ENCODE measurements at places on chromosomes 1 and 21. TPM values are rescaled to one million over a fixed set of nuclear protein-coding genes. Genes with fewer than 3 reads are reported as not detected.

TTC34 gene
- total RNA-seq = 0.07 TPM

CCDC17 gene
- 1.5 TPM for total RNA-seq

CD58 gene
- total RNA-seq = 5.3 TPM

ILDR2 gene
- 0.17 TPM for total RNA-seq

NSUN4 gene
- 27.1 TPM for total RNA-seq

NHLH1 gene
- total RNA-seq = not detected

EIF2D gene
- total RNA-seq = 45.1 TPM

FABP3 gene
- total RNA-seq = 0.24 TPM

SELL gene
- total RNA-seq = 0.32 TPM

TDRD5 gene
- not detected for total RNA-seq

GJA5 gene
- not detected for total RNA-seq

OR2L3 gene
- total RNA-seq = not detected

C1orf167 gene
- total RNA-seq = not detected

TP73 gene
- 0.69 TPM for total RNA-seq

ITSN1 gene
- total RNA-seq = 26.1 TPM

TFF2 gene
- not detected for total RNA-seq

DNA sequence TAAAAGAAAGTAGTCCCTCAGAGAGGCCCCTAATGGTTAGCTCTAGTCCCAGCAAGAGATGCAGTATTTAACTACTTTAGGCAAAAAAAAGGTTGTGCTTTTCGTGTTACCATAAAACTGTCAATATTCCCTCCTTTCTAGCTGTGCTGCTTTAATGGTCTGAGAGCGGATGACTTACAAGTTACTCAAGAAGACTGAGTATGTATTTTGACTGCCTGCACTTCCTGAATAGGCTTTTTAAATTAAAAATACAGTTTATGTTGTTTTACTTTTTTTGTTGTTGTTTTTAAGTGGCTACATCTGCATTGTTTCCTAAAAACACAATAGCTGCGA is 152.2 kb downstream of the NFIA start:
- DNase-seq = no peak

- DNase-seq = no peak
Observed at GRCh38 chr1:220426989-220427388, 100.9 kb upstream of the MARK1 start.

DNA sequence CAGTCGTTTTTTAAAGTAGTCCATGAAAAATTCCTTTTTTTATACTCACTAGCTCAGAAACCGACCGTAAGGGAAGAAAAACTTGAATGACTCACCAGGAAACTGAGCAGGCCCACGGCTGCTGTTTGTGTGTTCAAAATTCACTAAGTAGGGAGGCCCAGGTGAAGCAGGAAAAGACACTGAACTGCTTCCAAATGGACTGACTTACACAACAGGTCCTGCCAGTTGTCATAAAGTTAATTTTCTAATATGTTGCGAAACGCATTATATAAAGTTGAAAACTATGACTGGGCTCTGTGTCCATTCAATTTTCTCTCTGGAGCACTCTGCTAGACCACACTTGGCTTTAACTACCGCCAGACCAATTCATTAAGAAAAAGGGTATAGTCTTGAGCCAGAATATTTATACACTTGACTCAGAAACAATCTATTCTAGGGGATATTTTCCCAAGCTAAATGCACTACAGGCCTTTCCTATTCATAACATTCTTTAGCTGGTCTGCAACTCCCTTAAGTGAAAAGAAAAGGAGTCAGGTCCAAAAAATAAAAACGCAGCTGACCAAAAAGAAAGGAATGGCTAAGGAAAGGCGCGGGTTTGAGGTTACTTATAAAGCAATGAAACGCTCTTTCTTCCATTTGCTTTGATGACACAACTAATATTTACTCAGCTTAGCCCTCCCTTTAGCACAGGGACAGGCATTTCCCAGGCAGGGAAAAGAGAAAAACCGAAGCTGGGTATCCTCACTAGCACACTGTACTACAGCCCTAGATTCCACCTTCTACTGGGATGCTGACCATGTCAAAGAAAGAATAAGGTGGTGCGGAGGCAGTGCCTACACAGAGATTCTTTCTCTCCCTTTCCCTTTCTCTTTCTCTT is 306.3 kb upstream of the ESRRG start:
- DNase-seq = no peak

DNA sequence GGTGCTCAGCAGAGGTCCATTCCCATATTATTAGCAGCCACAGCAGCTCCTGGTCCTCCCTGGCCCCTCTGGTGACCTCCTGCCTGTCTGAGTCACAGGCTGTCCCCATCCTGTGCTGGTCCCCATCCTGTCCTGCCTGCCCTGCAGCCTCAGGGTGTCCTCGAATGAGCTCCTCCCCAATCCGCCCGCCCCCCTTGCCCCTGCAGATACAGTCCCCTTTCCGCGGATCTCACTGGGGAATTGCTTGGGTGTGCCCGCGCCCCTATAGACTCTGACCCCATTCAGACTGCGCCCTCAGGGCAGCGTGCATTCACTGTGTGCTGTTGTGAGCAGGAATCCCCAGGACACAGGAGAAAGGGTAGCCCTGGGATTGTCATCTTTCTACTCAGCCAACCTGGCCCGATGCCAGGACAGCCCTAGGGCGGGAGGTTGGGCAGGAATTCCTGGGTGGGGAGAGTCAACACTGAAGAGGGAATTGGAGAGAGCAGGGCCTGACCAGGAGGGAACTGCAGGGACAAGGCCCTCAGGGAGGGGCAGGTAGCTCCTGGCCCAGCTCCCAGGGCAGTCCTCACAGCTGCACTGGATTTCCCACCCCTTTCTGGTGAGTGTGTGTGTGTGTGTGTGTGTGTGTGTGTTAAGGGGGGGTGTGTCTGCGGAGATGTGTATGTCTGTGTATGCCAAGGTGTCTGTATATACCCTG is 1.1 kb upstream of the GUCA2A start:
- peak; percentile 87 for DNase-seq

DNA sequence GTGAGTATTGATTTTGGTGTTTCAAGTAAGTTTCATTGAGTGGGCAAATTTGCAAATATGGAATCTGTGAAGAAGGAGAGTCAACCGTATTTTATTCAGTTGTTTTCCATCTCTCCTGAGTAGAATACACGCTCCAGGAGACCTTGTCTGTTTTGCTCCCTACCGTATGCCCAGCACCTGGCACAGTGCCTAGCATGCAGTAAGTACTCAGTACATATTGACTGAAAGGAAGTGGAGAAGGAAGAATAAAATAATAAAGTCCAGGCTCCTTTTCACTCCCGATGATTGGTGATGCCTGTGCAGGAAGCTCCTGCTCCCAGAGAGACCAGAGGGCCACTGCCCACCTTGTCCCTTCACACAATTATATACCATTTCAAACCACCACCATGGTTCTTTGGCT is 59.4 kb upstream of the NEK2 start:
- DNase-seq = no peak

GRCh38 chr1:70790232-70790923 is 257.2 kb downstream of the PTGER3 start:
- DNase-seq = no peak

GRCh38 chr1:91877574-91878208 is 8.3 kb downstream of the TGFBR3 start:
- DNase-seq = no peak

GRCh38 chr1:30111431-30111830 is 612.0 kb downstream of the MATN1 start:
- peak; percentile 5 for DNase-seq

GRCh38 chr1:152823294-152823693 is 4.0 kb upstream of the LCE1A start:
- no peak for DNase-seq

- peak; percentile 13 for DNase-seq
Observed at GRCh38 chr1:31041529-31041928, 24.0 kb downstream of the PUM1 start.

DNA sequence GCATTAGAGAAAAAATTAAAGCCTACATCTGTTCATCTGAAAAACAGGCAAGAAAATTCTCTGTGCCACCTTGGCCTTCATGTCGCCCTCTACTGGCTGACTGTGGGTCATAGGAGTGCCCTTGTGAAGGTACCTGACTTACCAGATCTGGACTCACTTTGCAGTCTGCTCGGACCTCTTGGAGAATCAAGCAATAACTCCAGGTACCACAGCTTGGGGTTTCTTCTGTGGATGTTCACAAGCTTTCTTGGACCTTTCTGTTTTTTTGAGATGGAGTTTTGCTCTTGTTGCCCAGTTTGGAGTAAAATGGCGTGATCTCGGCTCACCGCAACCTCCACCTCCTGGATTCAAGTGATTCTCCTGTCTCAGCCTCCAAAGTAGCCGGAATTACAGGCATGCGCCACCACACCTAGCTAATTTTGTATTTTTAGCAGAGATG is 2.4 kb upstream of the PRAMEF18 start:
- DNase-seq = no peak

- DNase-seq = no peak
Observed at GRCh38 chr1:112754116-112754628, 39.0 kb upstream of the PPM1J start.

DNA sequence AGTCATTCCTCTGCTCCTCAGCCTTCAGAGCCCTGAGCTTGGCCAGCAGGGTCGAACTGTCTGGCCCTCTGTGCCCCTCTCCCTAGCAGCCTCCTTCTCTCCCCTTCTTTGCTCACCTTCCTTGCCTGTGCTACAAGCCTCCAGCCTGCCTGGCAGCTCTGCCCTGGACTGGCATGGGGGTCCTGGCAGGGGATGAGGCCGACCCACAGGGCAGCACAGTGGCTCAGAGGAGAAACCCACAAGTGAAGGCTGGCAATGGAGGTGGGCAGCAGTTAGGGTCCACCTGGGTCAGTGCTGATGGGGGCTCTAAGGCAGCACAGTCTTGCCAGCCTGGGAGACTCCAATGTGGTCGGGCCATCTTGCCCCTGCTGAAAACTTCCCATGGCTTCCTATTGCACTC is 274.2 kb downstream of the GRIK3 start:
- no peak for DNase-seq

DNA sequence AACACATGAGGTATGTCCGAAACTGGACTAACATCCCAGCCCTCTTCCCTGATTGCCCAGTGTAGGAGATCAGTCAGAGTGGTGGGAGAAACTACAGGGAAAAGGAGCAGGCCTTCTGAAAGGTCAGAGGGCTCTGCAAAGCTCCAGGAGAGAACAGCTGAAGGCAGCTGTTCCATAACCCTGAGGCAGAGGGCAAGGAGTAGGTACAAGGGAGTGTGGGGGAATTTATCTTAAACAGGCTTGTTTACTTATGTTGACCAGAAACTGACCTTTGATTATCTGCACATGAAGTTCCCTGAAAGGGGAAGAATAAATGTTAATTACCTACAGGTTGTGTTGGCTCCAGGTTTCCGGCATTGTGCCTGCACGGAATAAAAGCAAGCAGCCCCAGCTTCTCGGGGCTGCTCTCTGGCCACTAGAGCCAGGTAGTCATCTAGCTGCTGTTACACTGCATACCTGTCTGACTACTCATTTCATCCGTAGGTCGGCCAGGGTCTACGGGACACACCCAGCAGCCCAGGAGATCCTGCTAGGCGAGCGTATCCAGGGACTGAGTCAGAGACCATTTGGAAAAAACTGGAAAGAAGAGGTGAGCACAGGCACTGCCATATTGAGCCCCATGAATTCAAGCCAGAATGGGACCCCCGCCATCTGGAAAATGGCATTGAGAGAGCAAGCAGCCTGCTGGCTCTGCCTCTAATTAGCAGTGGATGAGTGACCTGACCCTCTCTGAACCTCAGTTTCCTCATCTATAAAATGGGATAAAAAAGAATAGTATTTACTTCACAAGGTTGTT is 14.9 kb upstream of the PAQR7 start:
- DNase-seq = peak; percentile 50

GRCh38 chr1:66982561-66983260 is 57.9 kb downstream of the MIER1 start:
- peak; percentile 12 for DNase-seq

DNA sequence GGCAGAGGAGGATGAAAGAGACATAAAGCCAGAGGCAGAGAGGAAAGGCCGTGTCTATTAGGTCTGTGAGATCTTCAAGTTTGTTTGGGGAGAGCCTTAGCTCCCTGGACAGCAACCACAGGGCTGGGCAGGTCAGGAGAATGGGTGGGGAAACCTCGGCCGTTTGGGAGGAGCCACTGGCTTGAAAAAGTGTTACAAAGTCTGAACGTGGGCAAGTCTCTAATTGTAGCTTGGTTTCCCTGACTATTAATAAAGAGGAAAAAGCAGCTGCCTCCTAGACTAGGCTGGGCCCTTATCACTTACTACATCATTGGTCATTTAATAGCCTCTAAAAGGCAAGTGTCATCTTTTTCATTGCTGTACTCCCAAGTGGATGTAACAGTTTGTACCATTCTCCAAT is at the start of gene CCDC17:
CCDC17 (minus strand) TSS at position 83 of the 400 bp plus-strand sequence. CDS start 145 bp downstream, outside the sequence.
- no peak for DNase-seq

- DNase-seq = no peak
Observed at GRCh38 chr1:213652109-213652508, 335.7 kb upstream of the PROX1 start.

DNA sequence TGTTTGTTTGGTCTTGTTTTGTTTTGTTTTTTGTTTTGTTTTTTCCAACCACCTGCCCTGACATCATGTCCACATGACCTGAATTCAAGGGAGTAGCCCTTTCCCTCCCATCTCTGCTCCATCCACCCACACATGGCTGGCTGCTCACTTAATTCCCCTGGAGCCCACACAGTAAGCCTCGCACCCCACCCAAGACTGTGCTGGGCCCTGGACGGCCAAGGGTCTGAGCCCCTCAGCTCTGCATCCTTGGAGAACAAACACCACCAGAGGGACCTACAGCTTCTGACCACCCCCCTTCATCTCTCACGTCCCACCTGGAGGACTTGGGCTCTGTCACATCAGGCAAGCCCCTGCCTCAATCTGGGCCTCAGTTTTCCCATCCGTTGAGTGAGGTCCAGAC is 39.1 kb downstream of the MATN1 start:
- DNase-seq = no peak

- DNase-seq = no peak
Observed at GRCh38 chr1:71015745-71016144, 31.9 kb downstream of the PTGER3 start.

DNA sequence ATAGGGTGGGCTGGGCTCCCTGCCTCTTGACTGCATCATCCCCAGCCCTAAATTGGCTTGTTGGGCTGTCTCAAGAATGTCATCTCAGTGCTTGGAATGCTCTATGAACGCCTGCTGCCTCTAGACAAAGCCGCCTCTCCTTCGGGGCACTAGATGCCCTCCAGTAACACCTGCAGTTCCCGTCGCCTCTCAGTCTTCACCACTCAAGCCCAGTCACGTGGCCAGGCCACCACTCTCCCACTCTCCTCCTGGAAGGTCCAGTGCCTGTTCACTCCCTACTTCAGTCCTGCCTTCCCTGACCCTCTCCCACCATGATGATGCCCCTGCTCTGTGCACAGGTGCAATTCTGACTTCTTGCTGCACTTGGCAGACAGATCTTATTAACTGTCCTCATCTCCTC is 7.0 kb downstream of the TAS1R2 start:
- no peak for DNase-seq

DNA sequence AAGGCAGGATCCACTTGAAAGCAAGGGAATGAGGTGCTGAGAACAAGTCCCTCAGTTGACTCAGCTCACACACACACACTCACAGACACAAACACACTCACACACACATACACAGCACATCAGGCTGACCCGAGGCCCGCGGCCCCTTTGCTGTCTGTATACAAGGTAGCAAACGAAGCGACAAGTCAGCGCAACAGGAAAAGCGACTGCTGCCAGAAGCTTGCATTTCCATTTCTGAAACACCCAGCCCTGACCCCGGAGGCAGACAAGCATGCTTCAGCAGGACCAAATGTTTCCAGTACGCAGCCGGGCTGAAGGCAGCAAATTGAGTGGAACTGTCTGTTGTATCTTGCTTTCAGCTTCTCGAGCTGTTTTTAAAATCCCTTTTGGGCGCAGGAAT is 501.6 kb downstream of the NPHP4 start:
- no peak for DNase-seq
